ENCODE measurements at places on chromosomes 7 and 10.

- DNase-seq: no peak
- no peaks in the 10 kb centered on the region for H3K27me3 ChIP-seq
- peaks cover 24% of the 10 kb centered on the region for H3K36me3 ChIP-seq
- no peak overlapping the region for H3K27ac ChIP-seq
- no peak overlapping the region for H3K4me3 ChIP-seq
Measured at GRCh38 chr7:107355616-107356015, 114.2 kb upstream of the GPR22 start.

DNA sequence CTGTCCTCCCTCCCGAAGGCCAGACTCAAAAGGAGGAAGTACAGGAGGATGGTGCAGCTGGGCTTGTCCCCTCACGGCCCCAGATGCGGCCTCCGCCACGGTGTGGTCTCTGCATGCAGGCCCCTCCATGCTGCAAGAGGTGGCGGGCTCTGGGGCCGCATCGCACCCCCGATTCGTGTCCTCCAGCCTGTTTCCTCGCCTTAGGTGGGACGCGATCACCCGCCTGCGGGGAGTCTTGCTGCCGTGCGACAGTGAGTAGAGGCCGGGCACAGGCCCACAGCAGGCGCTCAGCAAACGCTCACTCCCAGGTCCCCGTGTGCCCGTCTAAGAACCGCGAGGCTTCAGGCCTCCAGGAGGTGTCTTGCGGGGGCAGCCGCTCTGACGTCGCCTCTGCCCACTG, 13.9 kb upstream of the FAM20C start:
- H3K4me3 ChIP-seq: no peak overlapping the region
- H3K36me3 ChIP-seq: no peaks in the 10 kb centered on the region
- peaks cover 15% of the 10 kb centered on the region for H3K4me1 ChIP-seq
- H3K27ac ChIP-seq: no peak overlapping the region

GRCh38 chr7:20220921-20221547, 3.9 kb upstream of the MACC1 start:
- H3K4me1 ChIP-seq: peaks cover 40% of the 10 kb centered on the region
- H3K27ac ChIP-seq: no peak overlapping the region
- H3K4me3 ChIP-seq: no peak overlapping the region
- H3K27me3 ChIP-seq: no peaks in the 10 kb centered on the region
- no peaks in the 10 kb centered on the region for H3K36me3 ChIP-seq
- no peak for DNase-seq

GRCh38 chr10:4902571-4903011, 60.6 kb upstream of the AKR1C1 start:
- DNase-seq: no peak
- no peaks in the 10 kb centered on the region for H3K27me3 ChIP-seq
- no peak overlapping the region for H3K4me3 ChIP-seq
- peak overlapping the region; percentile 82 for H3K27ac ChIP-seq

DNA sequence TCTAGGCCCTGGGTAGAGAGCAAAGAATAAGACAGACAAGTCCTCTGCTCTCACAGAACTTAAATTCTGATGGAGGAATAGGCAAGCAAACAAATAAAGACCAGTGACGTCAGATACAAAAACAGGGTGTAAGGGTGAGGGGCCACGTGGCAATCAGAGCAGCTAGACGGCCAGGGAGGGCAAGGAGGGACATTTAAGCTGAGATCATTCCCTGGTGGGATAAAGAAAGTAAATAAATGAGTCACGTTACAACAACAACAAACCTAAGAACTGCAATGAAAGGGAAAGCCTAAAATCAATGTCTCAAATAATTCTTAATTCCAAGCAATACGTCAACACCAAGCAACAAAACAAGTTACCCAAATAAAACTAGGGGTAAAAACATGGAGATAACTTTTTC, 21.8 kb downstream of the STN1 start:
- peaks cover 58% of the 10 kb centered on the region for H3K36me3 ChIP-seq
- no peaks in the 10 kb centered on the region for H3K27me3 ChIP-seq
- no peak for DNase-seq
- H3K27ac ChIP-seq: peak overlapping the region; percentile 90
- peaks cover 36% of the 10 kb centered on the region for H3K4me1 ChIP-seq

DNA sequence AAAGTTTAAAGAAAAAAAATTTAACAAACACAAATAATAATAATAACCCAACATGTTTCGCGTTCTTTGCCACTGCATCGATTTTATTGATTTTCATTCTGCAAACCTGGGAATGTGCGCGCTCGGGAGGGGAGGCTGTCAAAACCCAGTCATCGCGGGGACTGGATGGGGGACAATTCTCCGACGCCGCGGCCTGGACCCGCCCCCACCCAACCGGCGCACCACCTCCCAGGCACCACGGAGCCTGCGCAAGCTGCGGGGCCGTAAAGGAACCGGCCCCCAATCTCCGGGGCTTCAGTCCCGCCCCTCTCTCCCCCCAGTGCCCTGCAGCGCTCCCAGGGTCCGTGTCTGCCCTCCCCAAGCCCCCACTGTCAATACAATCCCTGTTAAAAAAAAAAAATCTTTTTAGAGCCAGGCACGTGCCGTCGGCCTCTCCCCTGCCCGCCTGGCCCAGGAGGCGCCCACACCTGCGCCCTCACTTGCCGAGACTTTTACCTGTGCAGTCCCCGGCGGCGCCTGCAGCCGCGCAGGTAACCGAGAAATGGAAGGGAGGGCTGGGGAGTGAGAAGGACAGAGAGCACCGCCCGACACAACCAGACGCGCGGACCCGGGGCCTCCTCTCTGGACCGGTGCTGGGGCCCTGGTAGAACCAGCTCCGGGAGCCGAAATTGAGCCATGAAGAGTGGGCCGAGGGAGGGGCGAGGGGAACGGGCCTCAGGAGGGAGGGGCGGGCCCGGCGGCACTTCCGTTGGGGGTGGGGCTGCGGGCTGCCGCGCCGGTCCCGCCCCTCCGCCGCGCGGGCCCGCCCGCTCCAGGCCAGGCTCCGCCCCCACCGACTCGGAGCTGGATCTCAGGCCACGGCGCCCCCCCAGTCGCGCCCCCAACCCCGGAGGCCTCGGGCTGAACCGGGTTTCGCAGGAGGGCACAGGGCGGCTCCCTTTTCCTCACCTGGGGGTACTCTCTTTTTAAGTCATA, 7.6 kb upstream of the ZNF503 start:
- H3K4me1 ChIP-seq: peaks cover 23% of the 10 kb centered on the region
- no peaks in the 10 kb centered on the region for H3K36me3 ChIP-seq
- H3K4me3 ChIP-seq: peak overlapping the region; percentile 92
- no peaks in the 10 kb centered on the region for H3K27me3 ChIP-seq
- peak overlapping the region; percentile 99 for H3K27ac ChIP-seq

GRCh38 chr7:116824449-116824848, 37.9 kb upstream of the CAPZA2 start:
- no peaks in the 10 kb centered on the region for H3K36me3 ChIP-seq
- H3K27me3 ChIP-seq: no peaks in the 10 kb centered on the region
- H3K4me1 ChIP-seq: no peaks in the 10 kb centered on the region
- no peak overlapping the region for H3K4me3 ChIP-seq

- no peaks in the 10 kb centered on the region for H3K36me3 ChIP-seq
- DNase-seq: no peak
- H3K27me3 ChIP-seq: no peaks in the 10 kb centered on the region
- no peak overlapping the region for H3K4me3 ChIP-seq
- H3K4me1 ChIP-seq: no peaks in the 10 kb centered on the region
Measured at GRCh38 chr10:75530299-75530698, 98.9 kb downstream of the LRMDA start.

GRCh38 chr10:35270100-35270499, 66.2 kb upstream of the CCNY start:
- no peaks in the 10 kb centered on the region for H3K27me3 ChIP-seq
- DNase-seq: no peak
- no peak overlapping the region for H3K27ac ChIP-seq
- no peaks in the 10 kb centered on the region for H3K4me1 ChIP-seq
- H3K4me3 ChIP-seq: no peak overlapping the region

GRCh38 chr7:139361523-139361922, 1.8 kb downstream of the LUC7L2 start:
- H3K4me1 ChIP-seq: peaks cover 72% of the 10 kb centered on the region
- peak overlapping the region; percentile 100 for H3K27ac ChIP-seq
- no peaks in the 10 kb centered on the region for H3K36me3 ChIP-seq

DNA sequence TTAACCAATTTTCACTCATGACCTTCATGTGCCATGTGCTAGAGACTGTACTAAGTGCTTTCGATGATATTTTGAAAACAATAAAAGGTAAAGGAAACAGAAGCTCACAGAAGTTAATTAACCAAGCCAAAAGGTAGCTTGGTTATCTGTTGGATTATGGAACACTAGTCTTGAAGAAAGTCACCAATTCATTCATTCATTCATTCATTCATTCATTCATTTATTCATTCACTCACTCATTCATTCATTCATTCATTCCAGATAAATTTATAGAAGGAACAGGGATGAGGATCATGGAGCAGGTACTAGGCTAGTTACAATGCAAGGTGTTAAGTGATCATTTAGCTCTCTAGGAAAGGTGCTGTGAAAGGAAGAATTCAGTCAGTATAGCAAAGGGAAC, 322.8 kb downstream of the MAGI2 start:
- DNase-seq: no peak
- no peak overlapping the region for H3K27ac ChIP-seq
- H3K36me3 ChIP-seq: no peaks in the 10 kb centered on the region
- H3K4me3 ChIP-seq: no peak overlapping the region
- no peaks in the 10 kb centered on the region for H3K4me1 ChIP-seq

DNA sequence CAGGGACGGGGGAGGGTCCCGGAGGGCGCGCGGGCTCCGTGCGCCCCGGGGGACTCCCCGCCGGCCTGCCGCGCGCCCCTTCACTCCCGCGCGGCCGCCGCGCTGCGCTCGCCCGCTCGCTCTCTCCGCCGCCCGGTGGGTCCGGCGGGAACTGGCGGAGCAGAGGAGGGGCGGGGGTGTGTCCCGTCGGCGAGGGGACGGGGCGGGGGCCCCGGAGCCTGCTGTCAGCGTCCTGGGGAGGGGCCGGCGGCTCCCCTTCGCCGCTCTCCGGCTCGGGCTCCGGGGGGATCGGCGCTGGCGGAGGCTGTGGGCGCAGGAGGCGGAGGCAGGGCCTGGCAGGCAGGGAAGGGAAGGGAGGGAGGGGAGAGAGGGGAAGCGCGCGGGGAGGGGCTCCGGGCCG, at the start of gene SH3PXD2A:
Gene SH3PXD2A, minus strand, starts transcription at position 153 of the 400 bp plus-strand sequence. CDS start 310 bp downstream, outside the sequence.
- peaks cover 78% of the 10 kb centered on the region for H3K4me1 ChIP-seq
- H3K4me3 ChIP-seq: peak within 1 kb of the TSS; percentile 84
- no peak for DNase-seq
- peak within 1 kb of the TSS; percentile 91 for H3K27ac ChIP-seq
- no peaks in the 10 kb centered on the region for H3K27me3 ChIP-seq

GRCh38 chr10:77496941-77497420, 140.6 kb downstream of the KCNMA1 start:
- H3K27me3 ChIP-seq: no peaks in the 10 kb centered on the region
- H3K27ac ChIP-seq: no peak overlapping the region
- H3K36me3 ChIP-seq: no peaks in the 10 kb centered on the region
- H3K4me1 ChIP-seq: no peaks in the 10 kb centered on the region
- DNase-seq: no peak

GRCh38 chr7:96320442-96320841, 1.5 kb downstream of the SLC25A13 start:
- peak overlapping the region; percentile 97 for H3K27ac ChIP-seq
- peaks cover 16% of the 10 kb centered on the region for H3K4me1 ChIP-seq
- no peaks in the 10 kb centered on the region for H3K27me3 ChIP-seq
- H3K4me3 ChIP-seq: peak overlapping the region; percentile 92
- no peak for DNase-seq
- H3K36me3 ChIP-seq: no peaks in the 10 kb centered on the region

GRCh38 chr10:48496831-48497779, 107.8 kb downstream of the ARHGAP22 start:
- no peaks in the 10 kb centered on the region for H3K27me3 ChIP-seq
- no peak for DNase-seq
- H3K36me3 ChIP-seq: no peaks in the 10 kb centered on the region
- no peak overlapping the region for H3K27ac ChIP-seq

- H3K4me3 ChIP-seq: no peak overlapping the region
- H3K4me1 ChIP-seq: no peaks in the 10 kb centered on the region
Measured at GRCh38 chr10:11058965-11059364, 41.3 kb downstream of the CELF2 start.

DNA sequence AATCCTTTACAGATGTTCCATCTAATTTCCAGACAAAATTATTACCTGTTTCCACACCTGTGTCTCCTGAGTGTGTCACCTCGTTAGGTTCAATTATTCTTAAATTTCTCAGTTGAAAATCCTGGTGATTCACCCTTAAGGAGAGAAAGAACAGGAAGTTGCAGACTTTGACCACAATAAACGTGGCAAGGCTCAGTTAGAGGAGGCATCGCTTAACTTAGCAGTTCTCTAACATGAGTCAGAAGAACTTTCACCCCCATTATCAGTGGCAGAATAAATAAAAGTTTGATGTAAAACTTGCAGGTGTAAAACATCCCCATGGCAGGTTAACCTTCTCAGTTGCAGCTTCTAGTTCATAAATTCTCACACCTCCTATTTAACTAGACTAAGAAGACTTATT, 8.3 kb downstream of the XPNPEP1 start:
- DNase-seq: no peak
- H3K27ac ChIP-seq: peak overlapping the region; percentile 26
- no peaks in the 10 kb centered on the region for H3K27me3 ChIP-seq
- H3K36me3 ChIP-seq: peaks cover 4% of the 10 kb centered on the region
- H3K4me3 ChIP-seq: no peak overlapping the region

Measured in esophagus squamous epithelium (tissue), 5 donors.